ENCODE measurements at places on chromosomes 4 and X.
A peak's percentile ranks its signal among the peaks of the same experiment; 100 is the strongest.

- peak; percentile 93 for DNase-seq
Measured at GRCh38 chrX:1591102-1591862, at the start of gene AKAP17A. AKAP17A (plus strand) TSS chrX:1591604; CDS start chrX:1593463, 1,859 bp downstream.

DNA sequence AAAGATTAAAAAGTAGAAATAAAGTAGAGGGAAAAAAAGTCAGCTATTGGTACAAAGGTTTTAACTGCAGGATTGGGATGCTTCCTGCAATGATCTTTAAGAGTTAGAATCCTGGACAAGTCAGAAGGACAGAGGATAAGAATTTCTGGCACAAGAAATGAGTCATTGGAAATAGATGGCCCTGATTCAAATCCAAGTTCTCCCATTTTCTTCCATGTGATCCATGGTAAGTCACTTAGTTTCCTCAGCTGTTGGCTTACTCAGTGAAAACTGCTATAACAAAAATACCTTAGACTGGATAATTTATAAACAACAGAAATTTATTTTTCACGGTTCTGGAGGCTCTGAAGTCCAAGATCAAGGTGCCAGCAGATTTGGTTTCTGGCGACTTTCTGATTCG is 13.3 kb upstream of the TBC1D19 start:
- no peak for DNase-seq

- no peak for DNase-seq
Measured at GRCh38 chr4:76376534-76376933, 44.4 kb downstream of the CCDC158 start.

DNA sequence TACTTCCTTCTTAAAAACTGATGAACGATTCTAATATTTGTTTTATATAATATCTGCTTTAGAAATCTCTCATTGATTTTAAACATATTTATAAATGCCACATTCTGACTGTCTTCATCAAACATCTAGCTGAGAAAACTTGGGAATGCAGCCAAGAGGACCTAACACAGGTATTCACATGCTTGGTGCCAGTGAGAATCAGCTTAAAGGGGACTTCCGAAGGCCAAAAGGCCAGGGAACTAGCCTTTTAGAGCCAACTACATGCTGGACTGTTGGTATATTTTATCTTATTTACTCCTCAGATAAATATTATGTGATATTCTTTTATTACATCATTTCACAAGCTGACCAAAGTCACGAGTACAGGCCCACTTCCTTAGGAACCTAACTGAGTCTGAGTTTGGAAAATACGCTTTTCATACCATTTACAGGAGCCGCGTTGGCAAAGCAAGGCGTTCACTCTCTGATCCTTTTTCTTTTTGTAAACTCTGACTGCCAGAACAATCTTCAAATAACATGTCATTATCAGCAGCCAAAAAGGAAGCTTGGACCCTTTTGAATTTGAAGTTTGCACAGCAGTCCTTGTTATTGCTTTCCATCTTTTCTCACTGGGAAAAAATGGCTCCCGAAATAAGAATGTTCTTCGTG is 41.1 kb upstream of the PDLIM3 start:
- DNase-seq: no peak

DNA sequence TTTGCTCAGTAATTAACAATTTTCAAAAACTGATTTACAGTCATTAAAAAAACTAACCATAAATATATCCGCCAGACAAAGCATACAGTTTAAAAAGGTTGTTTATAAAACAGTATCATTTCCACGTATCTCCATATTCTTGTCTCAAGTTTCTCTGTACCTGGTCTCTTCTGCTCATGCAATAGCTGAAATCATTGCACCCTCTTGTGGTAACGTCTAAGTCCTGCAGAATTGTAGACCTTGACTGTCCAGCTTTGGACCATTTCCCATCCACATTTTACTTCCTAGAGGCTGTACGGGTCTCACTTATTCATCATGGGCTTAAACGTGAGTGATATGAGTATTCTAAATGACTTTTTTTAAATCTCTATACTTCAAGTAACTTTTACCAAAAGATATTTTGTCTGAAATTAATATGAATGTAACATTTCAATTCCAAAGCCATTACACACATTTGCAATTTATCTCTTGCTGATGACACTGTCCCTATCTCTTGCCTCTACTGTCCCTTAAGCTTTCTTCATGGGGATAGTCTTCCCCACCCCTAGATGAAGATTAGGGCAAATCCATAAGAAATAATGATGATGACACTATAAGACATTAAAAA is 118.5 kb downstream of the BTC start:
- DNase-seq: peak; percentile 70

DNA sequence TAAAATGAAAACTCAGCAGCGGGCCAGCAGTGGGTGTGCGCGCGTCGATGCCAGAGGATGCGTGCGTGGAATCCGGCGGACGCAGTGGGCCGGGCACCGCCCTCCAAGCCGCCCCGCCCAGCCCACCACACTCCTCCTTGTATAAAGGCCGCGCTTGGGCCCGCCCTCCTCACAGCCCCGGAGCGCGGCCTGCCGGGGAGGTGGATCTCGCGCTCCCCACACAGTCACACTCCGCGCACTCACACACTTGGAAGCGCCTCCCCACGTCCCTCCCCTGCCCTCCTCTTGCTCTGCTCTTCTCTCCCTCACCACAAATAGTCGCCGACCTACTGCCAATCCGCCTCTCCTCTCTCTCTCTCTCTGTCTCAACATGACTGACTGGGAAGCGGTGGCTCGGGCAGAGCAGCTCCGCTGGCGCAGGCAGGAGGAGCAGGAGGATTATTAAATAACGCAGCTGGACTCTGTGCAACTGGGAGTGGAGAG is at the start of gene CCSER1:
TSS of gene CCSER1 (plus strand) at position 172 of the 483 bp plus-strand sequence.
- DNase-seq: peak; percentile 16

DNA sequence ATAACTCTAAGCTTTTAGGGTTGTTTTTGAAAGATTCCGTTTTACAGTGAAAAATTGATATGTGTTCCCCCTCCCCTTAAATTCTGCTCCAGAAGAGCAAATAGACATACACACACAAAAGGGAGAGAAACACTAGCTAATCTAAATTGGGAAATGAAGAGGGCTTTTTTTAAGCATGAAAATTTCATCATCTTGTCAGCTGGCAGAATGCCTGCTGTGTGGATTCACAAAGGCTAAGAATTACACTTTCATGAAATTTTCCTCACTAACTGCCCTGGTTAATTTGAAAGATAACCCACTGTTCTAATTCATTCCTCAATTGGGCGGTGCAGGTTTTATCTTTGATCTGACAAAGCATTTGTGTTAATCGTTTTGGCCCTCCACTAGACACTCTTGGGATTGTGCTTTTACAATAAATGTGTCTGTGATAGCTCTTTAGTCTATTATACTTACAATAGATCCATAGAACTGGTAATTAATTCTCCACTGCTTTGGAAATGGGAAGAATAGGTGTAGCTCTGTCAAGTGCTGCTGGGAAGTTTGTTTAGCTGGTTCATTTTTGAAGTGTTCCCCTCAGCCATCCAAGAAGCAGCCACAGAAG is 152.9 kb downstream of the POLA1 start:
- peak; percentile 37 for DNase-seq

DNA sequence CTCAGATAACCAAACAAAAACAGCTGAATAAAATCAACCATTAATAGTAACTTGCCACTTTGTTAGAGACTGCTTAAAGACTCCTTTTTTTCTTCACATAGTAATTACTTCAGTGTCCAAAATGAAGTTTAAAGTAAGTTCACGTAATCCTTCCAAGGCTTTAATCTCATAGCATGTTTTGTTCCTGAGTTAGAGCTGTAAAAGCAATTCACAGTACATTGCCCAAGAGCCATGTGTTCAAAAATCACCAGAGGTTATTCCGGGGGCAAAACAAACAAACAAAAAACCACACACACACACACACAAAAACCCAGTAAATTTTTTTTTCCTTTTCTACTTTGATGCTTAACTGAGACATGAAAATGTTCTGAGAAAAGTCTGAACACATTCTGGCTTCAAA is 6.1 kb downstream of the GPR82 start:
- peak; percentile 25 for DNase-seq

- peak; percentile 3 for DNase-seq
Measured at GRCh38 chr4:126106658-126107057, 791.9 kb downstream of the FAT4 start.

- DNase-seq: peak; percentile 48
Measured at GRCh38 chr4:142081025-142081424, 444.6 kb downstream of the IL15 start.

DNA sequence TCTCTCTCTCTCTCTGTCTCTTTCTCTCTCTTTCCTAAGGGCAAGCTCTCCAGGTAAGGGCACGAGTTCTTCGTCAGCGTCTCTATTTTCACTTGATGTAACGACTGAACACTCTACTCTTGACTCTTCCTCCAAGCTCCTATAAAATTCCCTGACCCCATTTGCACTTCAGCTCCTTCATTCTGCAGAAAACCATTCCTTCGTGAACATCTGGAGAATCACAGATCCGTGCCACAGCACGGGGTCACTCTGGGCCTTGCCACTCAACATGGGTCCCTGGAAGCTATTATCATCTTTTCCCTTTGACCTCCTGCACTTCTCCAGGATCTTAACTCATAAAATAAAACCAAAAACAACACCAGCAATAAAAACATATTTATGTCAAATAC is 112.0 kb upstream of the LNX1 start:
- no peak for DNase-seq

DNA sequence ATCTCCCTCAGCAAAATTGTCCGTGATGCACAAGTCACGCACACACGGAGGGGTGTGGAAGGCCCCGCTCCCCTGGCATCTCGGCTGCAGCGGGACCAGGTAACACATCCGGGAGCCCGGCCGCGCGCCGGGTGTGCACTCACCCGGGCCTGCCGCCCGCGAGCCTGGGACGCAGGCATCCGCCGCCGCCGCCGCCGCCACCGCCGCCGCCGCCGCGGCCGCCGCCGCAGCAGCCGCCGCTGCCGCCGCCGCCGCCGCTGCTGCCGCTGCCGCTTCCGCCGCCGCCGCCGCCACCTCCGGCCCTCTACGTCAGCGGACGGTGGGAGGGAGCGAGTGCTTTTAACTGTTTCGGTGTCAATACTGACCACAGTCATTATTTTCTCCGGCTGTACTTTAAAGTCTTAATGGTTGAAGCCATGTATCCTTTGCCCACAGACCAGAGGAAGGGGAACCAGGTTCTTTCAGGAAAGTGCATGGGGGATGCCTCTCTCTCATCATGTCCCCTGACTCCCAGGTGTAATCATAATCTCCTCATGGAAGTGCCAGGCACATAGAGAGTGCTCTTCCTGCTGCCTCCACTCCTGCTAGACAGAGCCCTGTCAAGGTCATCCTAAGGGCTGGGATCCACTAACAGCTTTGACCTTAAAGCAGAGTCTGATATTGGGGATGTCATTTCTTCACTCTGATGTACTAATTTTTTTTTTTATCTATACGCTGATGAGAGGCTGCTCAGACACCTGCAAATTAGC is 38.0 kb downstream of the MAGEE2 start:
- peak; percentile 32 for DNase-seq

GRCh38 chr4:48801016-48801715 is 21.1 kb upstream of the FRYL start:
- DNase-seq: no peak

DNA sequence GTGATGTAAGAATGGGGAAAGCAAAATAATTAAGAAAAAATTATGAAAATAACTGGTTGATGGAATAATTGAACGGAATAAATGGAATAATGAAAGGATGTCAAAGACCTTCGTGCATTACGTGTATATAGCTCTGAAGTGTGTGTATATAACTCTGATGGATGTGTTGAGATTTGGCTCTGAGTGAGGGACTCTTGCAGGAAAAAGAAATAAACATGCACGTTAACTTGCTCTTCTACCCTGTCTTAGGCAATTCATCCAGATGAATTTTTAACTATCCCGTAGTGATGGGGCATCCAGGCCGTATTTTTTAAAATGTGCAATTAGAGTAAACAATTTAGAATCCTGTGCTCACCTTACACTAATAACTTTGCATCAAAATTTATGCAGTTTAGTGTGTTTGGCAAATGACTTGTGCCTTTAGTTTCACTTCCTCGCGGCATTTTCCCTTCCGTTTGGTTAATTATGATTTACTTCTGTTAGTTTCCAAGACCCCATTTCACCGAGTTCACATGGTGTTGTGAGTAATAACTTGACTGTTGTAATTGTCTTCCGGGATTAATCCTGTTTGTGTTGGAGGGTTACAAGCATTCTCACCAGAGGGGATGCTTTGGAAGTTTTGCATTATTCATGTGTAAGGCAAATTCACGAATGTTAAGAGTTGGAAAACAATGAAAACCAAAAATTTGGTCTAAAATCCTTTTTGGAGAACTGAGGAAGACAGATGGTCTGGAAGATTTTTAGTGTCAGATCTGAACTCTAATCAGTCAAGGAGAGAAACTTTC is 256.5 kb upstream of the FAT1 start:
- DNase-seq: peak; percentile 64

DNA sequence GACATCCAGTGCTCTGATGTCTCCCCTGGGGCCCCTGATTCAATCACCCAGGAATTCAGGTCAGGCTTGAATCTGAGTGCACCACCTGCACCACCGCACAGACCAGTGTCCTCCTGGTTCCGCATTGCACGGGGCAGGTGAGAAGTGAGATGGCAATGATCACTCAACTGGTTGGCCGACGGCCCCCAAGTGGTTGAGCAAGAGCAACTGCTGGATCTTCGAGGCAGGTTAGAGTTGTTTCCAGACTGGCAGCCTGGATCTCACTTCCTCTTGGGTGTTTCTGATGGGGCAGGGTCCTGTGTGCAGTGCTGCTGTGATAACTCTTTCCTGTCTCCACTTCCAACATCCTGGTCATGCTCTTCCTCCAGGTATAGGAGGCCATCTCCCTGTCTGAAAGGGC is 50.4 kb downstream of the C4orf50 start:
- DNase-seq: no peak

DNA sequence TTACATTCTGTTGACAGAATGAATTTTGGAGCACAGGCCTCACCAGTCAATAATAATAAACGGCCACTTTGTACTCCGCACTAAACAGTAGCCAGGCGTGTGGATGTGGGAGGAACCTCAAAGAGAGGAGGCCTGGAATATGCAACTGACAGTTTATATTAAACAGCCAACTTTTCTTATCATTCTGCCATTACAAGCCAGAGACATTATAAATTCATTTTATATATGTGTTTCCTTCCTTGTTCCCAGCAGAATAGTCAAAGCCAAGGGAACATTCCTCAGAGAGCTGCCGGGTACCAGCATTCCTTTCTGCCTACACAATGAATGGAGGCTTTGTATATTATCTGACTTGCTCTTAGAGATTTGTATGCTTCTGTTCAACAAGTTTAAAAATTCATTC is 436.5 kb upstream of the FTHL17 start:
- DNase-seq: peak; percentile 68

DNA sequence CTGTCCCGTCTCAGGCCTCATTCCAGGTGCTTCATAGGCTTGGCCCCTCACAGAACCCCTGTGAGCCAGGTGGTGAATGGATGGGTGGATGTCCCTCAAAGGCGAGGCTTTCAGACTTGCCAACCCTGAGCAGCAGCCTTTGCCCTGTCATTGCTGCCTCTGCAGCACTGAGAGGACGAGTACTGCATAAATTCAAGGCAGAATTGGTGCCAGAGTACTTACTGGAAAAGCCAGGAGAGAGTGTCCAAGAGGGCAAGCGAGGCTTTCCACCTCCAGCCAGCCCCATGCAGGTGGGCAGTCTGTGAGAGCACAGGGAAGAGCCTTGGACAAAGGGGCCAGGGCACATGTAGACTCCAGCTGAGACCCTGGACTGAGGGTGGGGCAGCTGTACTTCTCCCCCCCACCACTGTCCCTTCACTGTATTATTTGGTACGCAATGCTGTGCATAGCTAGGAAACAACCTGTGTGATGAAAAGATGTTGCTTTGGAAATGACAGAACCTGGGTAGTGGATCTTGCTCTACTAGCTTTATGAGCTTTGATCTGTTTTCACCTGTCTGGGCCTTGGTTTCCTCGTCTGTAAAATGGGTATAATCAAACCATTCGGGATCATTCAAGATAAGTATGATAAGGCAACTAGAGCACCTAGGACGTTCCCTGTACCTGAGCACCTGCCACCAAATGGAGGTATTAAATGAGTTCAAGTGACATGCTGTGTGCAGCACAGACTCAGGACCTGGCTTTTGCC is 224.9 kb upstream of the PSAPL1 start:
- no peak for DNase-seq

All from EH (cell line).